ENCODE measurements at places on chromosomes 11 and 22. TPM values are rescaled to one million over a fixed set of nuclear protein-coding genes. Genes with fewer than 3 reads are reported as not detected.

SCGB2A2 gene
- not detected for polyA plus RNA-seq

- DNase-seq, result peak; percentile 34
Measured at GRCh38 chr22:35150183-35151107, 84.5 kb downstream of the ISX start.

CCDC34 gene
- polyA plus RNA-seq, result 29.5 TPM

GRCh38 chr11:65932558-65932919 is 12.7 kb upstream of the TSGA10IP start:
- no peak for DNase-seq

- DNase-seq, result no peak
Measured at GRCh38 chr11:5229356-5229755, 2.5 kb upstream of the HBB start.

DNA sequence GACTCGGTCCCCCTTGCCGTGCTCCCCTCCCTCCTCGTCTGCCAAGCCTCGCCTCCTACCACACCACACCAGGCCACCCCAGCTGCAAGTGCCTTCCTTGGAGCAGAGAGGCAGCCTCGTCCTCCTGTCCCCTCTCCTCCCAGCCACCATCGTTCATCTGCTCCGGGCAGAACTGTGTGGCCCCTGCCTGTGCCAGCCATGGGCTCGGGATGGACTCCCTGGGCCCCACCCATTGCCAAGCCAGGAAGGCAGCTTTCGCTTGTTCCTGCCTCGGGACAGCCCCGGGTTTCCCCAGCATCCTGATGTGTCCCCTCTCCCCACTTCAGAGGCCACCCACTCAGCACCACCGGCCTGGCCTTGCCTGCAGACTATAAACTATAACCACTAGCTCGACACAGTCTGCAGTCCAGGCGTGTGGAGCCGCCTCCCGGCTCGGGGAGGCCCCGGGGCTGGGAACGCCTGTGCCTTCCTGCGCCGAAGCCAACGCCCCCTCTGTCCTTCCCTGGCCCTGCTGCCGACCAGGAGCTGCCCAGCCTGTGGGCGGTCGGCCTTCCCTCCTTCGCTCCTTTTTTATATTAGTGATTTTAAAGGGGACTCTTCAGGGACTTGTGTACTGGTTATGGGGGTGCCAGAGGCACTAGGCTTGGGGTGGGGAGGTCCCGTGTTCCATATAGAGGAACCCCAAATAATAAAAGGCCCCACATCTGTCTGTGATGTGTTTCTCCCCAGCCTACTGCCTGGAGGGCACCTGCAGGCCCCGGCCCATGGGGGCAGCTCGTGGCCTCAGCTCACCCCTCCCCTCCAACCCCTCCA is 29.8 kb downstream of the CAPN1 start:
- no peak for DNase-seq

DNA sequence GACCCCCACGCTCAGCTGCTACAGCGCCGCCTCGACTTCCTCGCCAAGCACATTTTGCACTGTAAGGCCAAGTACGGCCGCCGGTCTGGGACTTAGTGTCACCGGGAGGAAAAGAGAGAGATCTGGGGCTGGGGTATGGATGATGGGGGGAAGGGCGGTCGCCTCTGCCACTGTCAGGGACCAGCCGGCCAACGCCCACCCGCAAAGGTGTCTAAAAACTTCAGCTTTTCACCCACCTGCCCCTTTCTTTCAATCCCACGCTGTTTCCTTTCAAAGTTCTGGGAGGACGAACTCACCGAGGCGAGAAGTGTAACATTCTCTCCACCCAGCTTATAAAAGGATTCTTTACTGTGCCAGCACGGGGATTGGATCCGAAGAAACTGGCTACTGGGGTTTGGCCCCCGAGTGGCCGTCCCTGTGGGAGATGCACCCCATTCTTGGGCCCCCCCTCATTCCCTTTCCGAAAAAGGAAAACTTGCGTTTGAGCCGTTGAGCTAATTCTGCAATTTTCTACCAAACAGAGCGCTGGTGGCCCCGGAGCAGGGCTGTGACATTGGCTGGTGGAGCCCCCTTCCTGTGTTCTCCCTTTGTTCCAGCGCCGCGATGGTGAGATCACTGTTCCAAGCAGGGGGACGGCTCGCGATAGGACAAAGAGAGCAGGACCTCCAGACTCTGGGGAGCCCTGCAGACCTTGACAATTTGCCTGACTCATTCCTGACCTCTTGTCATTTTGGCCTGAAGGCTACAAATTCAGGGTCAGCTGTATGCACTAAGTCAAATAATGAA is 1.8 kb downstream of the FJX1 start:
- no peak for DNase-seq

MMP13 gene
- polyA plus RNA-seq, result not detected

DNA sequence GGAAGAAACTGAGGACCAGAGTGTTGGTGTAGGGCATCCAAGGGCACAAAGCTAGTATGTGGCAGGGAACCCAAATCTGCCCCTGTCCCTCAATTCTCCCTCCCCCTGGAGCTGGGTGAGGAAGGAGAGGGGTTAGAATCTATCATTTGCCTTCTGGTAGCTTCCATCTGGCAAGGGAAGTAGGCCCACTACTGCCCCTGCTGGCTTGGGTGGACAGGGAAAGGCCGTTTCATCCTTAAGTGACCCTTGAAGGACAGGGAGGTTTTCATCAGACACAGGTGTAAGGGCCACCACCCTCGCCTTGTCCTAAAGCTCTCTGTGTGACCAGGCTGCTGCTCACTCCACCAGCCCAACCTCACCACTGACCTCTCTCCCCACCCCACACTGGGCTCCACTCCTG is 22.1 kb downstream of the NECTIN1 start:
- DNase-seq, result no peak

GRCh38 chr11:119934866-119935265 is 203.0 kb downstream of the TRIM29 start:
- no peak for DNase-seq

DNA sequence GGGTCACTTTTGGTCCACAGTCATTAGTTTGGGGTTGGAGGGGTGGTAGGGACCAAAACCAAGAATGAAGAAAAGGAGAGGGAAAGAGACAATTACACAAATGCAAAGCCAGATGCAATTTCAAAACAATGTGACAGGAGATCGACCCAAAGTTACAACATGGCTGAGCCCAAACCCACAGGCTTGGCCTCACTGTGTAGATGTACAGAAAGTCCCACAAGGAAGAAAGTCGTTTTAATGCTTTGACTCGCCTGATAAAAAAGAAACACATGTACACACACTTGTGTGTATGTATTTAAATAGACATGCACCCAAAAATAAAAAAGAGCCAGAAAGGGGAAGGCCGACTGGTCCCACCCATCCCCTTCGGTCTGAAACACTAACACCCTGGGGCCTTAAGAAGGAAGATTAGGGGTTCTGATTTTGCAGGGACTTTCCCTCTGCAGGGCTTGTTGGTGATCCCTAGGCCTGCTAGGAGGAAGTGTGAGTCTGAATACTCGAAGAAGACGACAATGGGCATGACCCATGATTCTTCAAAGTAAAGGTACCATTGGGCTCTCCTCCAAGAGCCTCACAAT is 104.1 kb downstream of the ETS1 start:
- DNase-seq, result no peak

- DNase-seq, result no peak
Measured at GRCh38 chr11:45800261-45800660, 4.7 kb upstream of the SLC35C1 start.

DNA sequence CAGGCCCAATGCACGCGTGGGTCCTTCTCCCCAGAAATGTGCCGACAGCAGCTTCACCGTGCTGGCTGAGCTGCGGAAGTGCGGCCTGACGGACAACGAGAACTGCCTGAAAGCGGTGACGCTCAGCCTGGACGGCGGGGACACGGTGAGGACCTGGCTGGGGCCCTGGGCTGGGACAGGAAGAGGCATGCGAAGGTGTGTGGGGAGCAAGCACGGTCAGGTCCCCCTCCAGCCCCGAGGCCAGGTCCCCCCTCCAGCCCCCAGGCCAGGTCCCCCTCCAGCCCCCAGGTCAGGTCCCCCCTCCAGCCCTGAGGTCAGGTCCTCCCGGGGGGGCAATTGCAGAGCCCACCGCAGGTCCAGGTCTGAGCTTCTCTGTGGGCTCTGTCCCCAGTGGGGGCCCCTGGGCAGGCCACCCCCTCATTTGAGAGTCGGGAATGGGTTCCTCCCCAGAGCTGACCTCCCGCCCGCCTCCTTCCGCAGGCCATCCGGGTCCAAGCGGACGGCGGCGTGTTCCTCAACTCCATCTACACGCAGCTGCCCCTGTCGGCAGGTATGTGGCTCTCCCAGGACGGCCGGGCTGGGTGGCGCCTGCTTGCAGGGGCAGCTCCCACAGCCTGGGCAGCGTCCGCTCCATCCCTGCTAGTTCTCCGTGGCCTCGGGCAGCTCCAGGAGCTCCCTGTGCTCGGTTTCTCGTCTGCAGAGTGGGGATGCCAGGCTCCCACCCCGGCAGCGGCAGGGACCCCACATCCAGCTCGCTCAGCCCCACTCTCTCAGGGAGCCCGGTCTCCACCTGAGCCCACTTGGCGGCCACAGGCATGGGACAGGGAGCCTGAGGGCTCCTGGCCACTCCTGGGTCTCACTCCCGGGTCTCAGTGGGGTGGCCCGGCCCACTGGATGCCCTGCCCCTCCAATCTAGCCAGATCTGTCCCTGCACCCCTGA is 7.9 kb downstream of the MUC5B start:
- DNase-seq, result no peak

Data from right renal cortex interstitium (tissue), 3 donors.